ENCODE measurements at places on chromosomes 1 and 21. TPM values are rescaled to one million over a fixed set of nuclear protein-coding genes. Genes with fewer than 3 reads are reported as not detected.

The SPEN gene
- 60.3 TPM for total RNA-seq

DNA sequence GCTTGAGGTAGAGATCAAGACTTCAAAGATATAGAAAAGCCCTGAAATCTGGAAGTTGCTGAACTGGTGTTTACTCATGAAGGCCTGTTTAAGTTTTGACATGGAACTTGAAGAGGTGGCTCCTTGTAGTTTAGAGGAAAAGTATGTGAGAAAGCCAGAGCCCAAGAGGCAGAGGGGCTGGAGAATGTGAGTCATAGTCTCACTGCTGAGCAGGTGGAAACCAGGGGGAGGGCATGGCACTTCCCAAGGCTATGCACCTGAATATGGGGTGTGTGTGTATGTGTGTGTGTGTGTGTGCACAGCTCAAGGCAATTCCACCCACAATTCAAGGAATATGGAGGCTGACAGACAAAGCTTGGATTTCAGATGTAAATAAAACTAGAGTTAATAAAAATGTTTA, 46.8 kb upstream of the C1orf198 start:
- peaks cover 5% of the 10 kb centered on the region for H3K36me3 ChIP-seq
- H3K4me3 ChIP-seq: no peak overlapping the region
- no peaks in the 10 kb centered on the region for H3K27me3 ChIP-seq
- peaks cover 8% of the 10 kb centered on the region for H3K4me1 ChIP-seq
- peak overlapping the region; percentile 36 for H3K27ac ChIP-seq

The FNDC5 gene
- total RNA-seq: not detected

DNA sequence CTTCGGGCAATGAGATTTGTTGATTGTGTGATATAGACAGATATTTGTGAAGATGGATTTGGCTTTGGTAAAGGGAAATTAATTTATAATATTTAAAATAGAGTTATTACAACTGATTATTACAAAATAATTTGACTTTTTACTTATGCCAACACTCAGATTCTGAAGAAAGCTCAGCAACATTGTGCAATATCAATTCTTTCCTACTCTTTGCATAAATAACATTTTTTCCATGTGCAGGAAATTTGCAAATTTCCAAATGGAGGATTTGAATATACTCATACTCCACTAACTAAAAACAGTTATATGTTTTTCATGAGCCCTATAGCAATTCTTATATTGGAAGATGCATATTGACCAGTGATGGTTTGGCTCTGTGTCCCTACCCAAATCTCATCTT, 676.4 kb upstream of the ADAMTS5 start:
- H3K4me1 ChIP-seq: no peaks in the 10 kb centered on the region
- no peaks in the 10 kb centered on the region for H3K27me3 ChIP-seq
- no peak overlapping the region for H3K27ac ChIP-seq
- H3K4me3 ChIP-seq: no peak overlapping the region

The SYDE2 gene
- total RNA-seq: 5.2 TPM

GRCh38 chr1:207815466-207815865, 63.6 kb downstream of the CD46 start:
- H3K36me3 ChIP-seq: peaks cover 32% of the 10 kb centered on the region
- peaks cover 46% of the 10 kb centered on the region for H3K4me1 ChIP-seq
- H3K27me3 ChIP-seq: no peaks in the 10 kb centered on the region
- H3K27ac ChIP-seq: peak overlapping the region; percentile 69
- DNase-seq: no peak
- no peak overlapping the region for H3K4me3 ChIP-seq

- no peak for DNase-seq
- H3K27me3 ChIP-seq: peaks cover 3% of the 10 kb centered on the region
- no peak overlapping the region for H3K27ac ChIP-seq
- H3K36me3 ChIP-seq: no peaks in the 10 kb centered on the region
- H3K4me1 ChIP-seq: peaks cover 3% of the 10 kb centered on the region
Observed at GRCh38 chr1:66231217-66231616, 302.7 kb upstream of the SGIP1 start.

The KMO gene
- total RNA-seq: not detected

The C1orf116 gene
- total RNA-seq: 0.13 TPM

GRCh38 chr1:200415227-200415626, 5.4 kb upstream of the ZNF281 start:
- H3K36me3 ChIP-seq: no peaks in the 10 kb centered on the region
- DNase-seq: no peak
- no peak overlapping the region for H3K27ac ChIP-seq
- H3K4me3 ChIP-seq: no peak overlapping the region
- H3K27me3 ChIP-seq: peaks cover 2% of the 10 kb centered on the region

- H3K4me1 ChIP-seq: no peaks in the 10 kb centered on the region
- H3K27ac ChIP-seq: no peak overlapping the region
- DNase-seq: no peak
- H3K36me3 ChIP-seq: peaks cover 2% of the 10 kb centered on the region
- H3K4me3 ChIP-seq: no peak overlapping the region
Observed at GRCh38 chr1:22443332-22443731, 8.3 kb upstream of the ZBTB40 start.

DNA sequence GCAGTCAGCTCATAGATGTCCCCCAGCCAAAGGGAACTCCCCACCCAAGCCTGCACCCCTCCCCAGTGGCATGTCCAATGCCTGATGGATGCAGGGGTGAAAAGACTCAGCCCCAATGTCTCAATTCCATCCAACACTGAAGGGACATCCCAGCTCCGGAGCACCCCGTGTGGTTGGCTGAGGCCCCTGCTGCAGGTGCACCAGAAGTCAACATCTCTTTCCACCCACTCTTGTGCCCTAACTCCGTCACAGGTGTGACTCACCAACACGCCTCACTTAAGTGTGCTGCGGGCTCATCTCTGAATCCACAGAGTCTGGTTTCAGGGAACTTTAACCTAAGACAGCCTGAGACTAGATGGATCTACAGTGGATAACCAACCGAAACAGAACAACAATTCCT, 40.9 kb upstream of the ZBTB18 start:
- H3K36me3 ChIP-seq: no peaks in the 10 kb centered on the region
- H3K27ac ChIP-seq: no peak overlapping the region
- H3K4me3 ChIP-seq: no peak overlapping the region
- peak; percentile 71 for DNase-seq
- no peaks in the 10 kb centered on the region for H3K27me3 ChIP-seq

GRCh38 chr1:36175137-36176095, 19.5 kb downstream of the MAP7D1 start:
- no peaks in the 10 kb centered on the region for H3K27me3 ChIP-seq
- peak overlapping the region; percentile 11 for H3K27ac ChIP-seq
- H3K4me1 ChIP-seq: peaks cover 3% of the 10 kb centered on the region
- H3K36me3 ChIP-seq: peaks cover 45% of the 10 kb centered on the region

GRCh38 chr1:162878000-162878596, 17.1 kb upstream of the CCDC190 start:
- H3K27me3 ChIP-seq: peaks cover 21% of the 10 kb centered on the region
- H3K27ac ChIP-seq: no peak overlapping the region
- no peak overlapping the region for H3K4me3 ChIP-seq
- peak; percentile 63 for DNase-seq

DNA sequence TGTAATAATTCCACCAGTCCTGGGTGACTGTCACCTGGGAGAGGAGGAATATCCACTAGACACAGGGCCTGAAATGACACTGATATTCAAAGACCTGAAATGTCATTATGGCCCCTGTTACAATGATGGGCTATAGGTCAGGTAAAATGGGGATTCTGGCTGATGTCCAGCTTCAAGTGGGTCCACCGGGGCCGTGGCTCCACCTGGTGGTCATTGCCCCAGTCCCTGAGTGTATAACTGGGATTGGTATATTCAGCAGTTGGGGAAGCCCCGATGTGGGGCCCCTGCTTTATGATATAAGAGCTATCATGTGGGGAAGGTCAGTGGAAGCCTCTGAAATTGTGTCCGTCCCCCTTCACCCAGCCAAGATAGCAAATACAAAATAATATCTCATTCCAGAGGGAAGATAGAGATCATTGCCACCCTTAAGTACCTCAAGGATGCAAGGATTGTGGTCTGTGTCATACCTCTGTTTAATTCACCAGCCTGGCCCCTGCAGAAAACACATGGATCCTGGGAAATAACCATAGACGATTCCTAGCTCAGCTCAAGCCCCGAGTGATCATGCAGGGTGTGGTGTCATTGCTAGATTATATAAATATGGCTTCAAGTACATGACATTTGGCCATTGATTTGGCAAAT, 19.4 kb downstream of the PLEKHO1 start:
- no peaks in the 10 kb centered on the region for H3K27me3 ChIP-seq
- H3K4me1 ChIP-seq: no peaks in the 10 kb centered on the region
- no peak overlapping the region for H3K27ac ChIP-seq
- no peak overlapping the region for H3K4me3 ChIP-seq

GRCh38 chr1:210527091-210527490, 198.4 kb downstream of the HHAT start:
- no peaks in the 10 kb centered on the region for H3K4me1 ChIP-seq
- H3K36me3 ChIP-seq: no peaks in the 10 kb centered on the region
- no peak overlapping the region for H3K4me3 ChIP-seq
- DNase-seq: no peak

The CHRM3 gene
- not detected for total RNA-seq

DNA sequence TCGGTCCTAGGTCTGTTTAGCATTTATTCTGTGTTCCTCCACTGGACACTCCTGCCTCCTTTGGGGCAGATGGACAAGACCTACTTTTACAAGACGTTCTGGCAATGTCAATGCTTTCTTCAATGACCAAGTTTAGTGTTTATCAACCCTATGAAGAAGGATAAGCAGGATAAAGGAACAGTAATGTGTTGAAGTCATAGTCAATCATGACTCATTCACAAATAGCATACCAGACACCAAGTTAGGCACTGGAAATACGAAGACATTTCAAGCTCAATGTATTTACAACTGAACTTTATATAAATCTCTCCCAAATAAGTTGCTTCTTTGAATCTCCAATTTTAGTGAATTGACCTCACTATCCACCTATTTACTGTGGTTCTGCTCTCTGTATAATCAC, 4.8 kb upstream of the SLC35D1 start:
- H3K4me3 ChIP-seq: no peak overlapping the region
- H3K27me3 ChIP-seq: no peaks in the 10 kb centered on the region
- no peak overlapping the region for H3K27ac ChIP-seq
- H3K4me1 ChIP-seq: peaks cover 9% of the 10 kb centered on the region

- H3K27ac ChIP-seq: no peak overlapping the region
- H3K36me3 ChIP-seq: no peaks in the 10 kb centered on the region
- DNase-seq: no peak
- peaks cover 2% of the 10 kb centered on the region for H3K4me1 ChIP-seq
- no peak overlapping the region for H3K4me3 ChIP-seq
- peaks cover 46% of the 10 kb centered on the region for H3K27me3 ChIP-seq
Observed at GRCh38 chr1:220746851-220747250, 1.3 kb upstream of the MTARC2 start.

DNA sequence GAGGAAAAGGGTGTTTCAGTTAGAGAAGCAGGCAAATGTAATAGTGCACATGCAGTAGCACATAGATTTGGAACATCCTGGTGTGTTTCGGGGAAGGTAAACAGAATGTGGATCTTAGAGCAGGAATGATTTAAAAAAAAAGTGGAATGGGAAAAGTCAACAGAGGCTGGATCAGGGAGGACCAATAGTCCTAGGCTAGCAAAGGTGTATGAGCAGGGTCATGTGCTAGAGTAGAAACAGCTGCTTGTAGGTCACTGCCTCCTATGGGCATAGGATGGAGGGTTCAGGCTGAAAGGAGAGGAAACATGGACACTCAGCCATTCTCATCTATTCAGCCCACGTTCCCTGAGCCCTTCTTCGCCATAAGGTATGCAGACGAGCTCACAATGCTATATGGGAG, 3.7 kb upstream of the KPNA6 start:
- no peak for DNase-seq
- H3K27ac ChIP-seq: no peak overlapping the region
- H3K36me3 ChIP-seq: peaks cover 2% of the 10 kb centered on the region
- H3K4me1 ChIP-seq: peaks cover 3% of the 10 kb centered on the region
- H3K4me3 ChIP-seq: no peak overlapping the region
- H3K27me3 ChIP-seq: no peaks in the 10 kb centered on the region
